ENCODE measurements at places on chromosomes 5 and 9.

GRCh38 chr5:120640778-120641177 is 176.7 kb downstream of the PRR16 start:
- no peak for DNase-seq

DNA sequence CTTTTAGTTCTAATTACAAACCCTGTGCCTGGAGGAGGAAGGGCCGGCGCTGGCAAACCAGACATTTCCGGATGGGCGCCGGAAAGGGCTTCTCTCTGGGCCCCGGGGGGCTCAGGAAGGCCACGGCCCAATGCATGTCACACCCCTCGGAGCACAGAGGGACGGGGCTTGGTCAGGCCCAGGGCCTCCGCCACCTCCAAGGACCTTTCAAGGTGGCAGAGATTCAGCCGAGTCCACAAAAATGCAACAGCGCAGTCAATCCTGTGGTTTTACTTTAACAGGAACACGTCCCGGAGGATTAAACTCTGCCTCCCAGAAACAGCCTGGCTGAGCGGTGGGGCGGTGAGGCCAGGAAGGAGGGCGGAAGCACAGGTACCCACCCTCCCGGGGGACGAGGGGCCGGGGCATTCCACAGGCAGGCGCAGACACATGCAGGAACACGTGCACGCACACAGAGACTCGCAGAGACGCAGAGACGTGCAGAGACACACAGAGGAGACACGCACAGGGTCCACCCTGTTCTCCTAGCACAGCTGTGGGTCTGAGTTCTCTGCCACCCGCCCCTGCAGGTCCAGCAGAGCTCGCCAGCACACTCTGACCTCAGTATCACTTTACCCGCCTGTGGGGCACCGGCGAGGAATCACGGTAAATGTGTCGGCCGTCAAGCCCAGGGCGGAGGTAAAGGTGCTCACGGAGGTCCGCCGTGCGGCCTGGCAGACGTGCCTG is 23.0 kb downstream of the SLC9A3 start:
- DNase-seq: no peak

- DNase-seq: no peak
Observed at GRCh38 chr9:112366591-112366990, 13.3 kb upstream of the HSDL2 start.

DNA sequence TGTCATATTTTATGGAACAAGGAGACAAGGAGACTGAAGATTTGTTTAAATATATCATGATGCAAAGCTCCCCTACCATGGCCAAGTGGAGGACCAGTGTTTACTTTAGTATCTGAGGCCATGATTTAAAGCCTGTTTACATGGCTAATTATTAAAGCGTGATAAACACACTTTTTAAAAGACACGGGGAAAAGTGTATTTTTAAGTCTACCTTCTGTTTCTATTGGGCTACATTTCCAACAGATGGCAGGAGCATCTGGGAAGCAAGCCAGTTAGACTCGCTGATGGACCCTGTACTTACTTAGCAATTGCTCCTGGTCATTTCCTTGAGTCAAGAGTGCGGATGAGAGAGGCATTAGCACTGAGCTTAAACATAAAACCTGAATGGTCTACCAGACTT is 480.3 kb upstream of the SEMA6A start:
- DNase-seq: no peak

DNA sequence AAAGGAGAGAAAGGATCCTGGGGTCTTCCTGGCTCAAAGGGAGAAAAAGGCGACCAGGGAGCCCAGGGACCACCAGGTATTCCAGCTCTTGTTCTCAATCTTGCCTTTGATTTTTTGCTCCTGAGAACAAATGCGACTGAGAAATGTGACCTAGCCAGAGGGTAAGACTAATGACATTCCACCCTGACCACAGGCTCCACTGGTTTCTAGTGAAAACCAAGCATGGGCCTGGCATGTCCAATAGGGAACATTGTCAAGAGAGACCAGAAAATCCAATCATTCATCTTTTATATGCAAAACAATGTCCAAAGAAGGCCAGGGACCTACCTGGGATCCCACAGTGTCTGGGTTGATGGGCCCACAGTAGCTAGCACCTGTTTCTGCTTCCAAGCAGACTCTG is 50.3 kb upstream of the TGFBR1 start:
- no peak for DNase-seq

Data from stimulated activated CD4-positive, alpha-beta T cell treated with anti-CD3 and anti-CD28 coated beads, Interleukin-1b, Interleukin-23, amount 100 ng/mL, for 1 hour (primary cell).